Suppressor macrophage treated with lipopolysaccharide for 4 hours (primary cell): ENCODE measurements at places on chromosomes 7 and 10.

GRCh38 chr10:30384701-30385201 lies 35.7 kb upstream of the MTPAP start:
- no peak for DNase-seq

- DNase-seq = no peak
Measured at GRCh38 chr7:118777308-118777707, 552.8 kb downstream of the ANKRD7 start.

DNA sequence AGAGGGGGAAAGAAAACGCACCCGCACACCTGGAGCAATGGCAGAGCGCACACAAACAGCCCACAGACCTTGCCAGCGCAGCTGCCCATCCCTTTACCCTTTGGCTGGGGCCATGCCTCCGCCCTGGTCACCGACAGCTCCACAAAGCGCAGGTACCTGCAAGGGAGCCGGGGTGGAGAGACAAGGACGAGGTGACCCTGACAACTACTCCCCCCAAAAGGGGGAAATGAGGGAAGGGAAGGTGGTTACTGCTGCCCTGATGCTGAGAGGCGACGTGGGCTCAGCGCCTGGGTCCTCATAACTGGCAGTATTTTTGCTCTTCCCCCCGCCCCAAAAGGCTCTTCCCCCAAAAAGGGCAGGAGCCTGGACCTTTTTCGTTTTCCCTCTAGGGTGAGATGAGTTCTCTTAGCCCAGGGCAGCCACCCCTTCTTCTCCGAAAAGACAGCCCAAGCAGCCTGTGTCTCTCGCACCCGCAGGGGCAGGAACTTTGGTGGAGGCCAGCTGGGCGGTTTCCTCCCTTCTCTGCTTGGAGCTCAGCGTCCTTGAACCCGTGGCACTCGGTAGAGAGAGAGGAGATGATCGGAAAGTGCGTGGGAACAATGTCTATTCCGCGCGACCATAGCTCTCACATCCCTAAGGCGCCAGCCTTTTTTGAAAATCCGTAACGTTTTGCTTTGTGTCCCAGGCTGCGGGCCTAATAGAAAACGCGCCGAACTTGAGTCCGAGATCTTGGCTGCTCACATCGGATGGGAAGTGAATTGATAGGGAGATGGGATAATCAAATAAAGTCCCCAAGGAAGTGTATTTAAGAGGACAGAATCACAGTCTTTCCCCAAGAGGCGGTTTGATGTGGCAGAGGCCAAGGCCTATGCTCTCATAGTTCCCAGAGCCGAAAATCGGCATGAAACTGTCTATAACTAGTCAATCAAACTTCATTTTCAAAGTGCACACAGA lies 1.0 kb downstream of the NKX2-3 start:
- no peak for DNase-seq

DNA sequence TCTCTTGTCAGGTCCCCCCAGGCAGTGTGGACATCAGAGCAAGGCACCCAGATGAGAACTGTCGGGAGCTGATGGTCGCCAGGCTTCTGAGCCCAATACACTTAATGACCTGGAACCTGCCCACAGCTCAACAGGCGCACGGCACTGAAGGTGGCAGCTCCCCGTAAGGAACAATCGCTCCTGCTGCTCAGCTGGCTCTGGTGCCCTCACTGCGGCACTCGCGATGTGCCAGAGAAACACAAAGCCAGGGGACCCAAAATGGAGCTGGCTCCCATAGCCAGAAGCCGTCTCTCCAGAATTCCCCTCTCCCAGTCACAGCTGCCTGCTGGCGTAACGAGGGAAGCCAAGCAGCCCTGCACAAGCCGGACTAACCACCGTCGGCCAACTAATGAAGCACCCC lies 6.3 kb downstream of the CALN1 start:
- DNase-seq = no peak

- DNase-seq = no peak
Measured at GRCh38 chr7:66964411-66964810, 31.0 kb downstream of the SBDS start.

GRCh38 chr10:33419311-33419710 lies 84.8 kb upstream of the NRP1 start:
- peak; percentile 22 for DNase-seq

DNA sequence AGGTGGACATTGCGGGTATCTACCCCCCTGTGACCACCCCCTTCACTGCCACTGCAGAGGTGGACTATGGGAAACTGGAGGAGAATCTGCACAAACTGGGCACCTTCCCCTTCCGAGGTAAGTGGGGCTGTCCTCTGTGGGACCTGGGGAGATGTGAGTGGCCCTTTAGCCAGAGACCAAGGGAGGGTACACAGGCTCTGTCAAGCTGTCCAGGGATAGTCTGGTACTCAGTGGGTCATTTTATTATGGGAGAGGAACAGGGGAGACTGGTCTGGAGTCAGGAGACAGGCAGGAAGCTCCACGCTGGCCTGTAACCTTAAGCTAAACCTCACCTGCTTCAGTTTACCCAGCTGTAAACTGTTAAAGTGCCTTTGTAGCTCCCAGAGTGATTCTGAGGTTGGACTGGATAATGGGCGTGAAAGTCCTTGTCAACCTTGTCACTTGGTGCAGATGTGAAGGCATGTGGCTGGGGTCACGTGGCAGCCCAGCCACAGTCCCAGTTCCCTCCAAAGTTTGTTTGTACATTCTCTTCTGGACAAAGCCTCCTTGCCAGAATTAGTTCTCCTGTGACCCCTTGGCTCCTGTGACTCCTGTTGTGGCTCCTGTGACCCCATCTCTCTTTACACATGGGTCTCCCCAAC lies 729 bp downstream of the HOGA1 start:
- no peak for DNase-seq

- DNase-seq = no peak
Measured at GRCh38 chr10:107442035-107442505, 277.6 kb upstream of the SORCS1 start.

- DNase-seq = no peak
Measured at GRCh38 chr10:57249615-57250281, 888.7 kb upstream of the ZWINT start.

DNA sequence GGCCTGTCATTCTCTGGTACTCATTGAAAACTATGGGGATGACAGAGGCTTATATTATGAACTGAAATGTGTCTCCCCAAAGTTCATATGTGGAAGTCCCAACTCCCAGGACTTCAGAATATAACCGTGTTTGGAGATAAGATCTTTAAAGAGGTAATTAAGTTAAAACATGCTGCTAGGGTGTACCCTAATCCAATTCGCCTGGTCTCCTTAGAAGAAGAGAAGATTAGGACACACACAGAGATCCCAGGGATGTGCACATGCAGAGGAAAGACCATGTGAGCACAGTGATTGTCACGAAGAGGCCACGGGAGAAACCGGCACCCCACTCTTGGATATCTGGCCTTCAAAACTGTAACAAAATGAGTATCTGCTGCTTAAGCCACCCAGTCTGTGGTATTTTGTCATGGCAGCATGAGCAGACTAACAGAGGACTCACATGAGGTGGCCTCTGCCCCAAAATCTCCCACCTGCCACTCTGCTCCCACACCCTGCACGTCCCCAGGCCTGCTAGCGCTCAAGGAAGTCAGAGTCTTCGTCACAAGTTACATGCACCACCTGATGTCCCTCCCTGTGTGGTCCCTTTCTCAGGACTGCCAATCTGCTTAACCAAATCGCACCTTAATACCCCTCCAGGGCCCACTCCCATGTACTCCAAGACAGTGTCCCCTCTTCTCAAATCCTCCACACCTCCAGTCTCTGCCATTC lies 26.8 kb downstream of the PLAC9 start:
- no peak for DNase-seq

GRCh38 chr10:101272229-101272868 lies 43.1 kb upstream of the LBX1 start:
- peak; percentile 67 for DNase-seq

- no peak for DNase-seq
Measured at GRCh38 chr7:360454-361100, 70.6 kb downstream of the FOXL3 start.

- DNase-seq = no peak
Measured at GRCh38 chr7:15985587-15986384, 299.3 kb upstream of the MEOX2 start.

- DNase-seq = no peak
Measured at GRCh38 chr10:99529591-99530107, 3.1 kb upstream of the NKX2-3 start.

GRCh38 chr7:3067606-3068380 lies 24.1 kb upstream of the CARD11 start:
- no peak for DNase-seq

- peak; percentile 51 for DNase-seq
Measured at GRCh38 chr10:80412486-80412885, 4.1 kb downstream of the PRXL2A start.

GRCh38 chr7:84536271-84536870 lies 341.8 kb upstream of the SEMA3A start:
- no peak for DNase-seq

GRCh38 chr7:111005445-111005844 lies 85.5 kb upstream of the LRRN3 start:
- DNase-seq = no peak

DNA sequence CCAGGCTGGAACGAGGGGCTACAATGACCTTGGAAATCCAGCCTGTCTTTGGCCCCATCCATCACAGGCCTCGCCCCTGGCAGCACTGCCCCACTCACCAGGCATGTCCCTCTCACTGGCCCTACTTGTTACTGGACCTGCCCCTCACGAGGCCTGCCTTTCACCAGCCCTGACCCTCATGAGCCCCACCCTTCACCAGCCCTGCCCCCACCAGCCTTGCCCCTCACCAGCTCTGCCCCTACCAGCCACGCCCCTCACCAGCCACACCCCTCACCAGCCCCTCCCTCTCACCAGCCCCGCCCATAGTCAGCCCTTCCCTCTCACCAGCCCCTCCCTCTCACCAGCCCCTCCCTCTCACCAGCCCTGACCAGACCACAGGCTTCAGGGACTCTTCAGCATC lies 57.8 kb downstream of the COL26A1 start:
- DNase-seq = no peak

GRCh38 chr10:11831520-11831951 lies 8.4 kb downstream of the PROSER2 start:
- no peak for DNase-seq

DNA sequence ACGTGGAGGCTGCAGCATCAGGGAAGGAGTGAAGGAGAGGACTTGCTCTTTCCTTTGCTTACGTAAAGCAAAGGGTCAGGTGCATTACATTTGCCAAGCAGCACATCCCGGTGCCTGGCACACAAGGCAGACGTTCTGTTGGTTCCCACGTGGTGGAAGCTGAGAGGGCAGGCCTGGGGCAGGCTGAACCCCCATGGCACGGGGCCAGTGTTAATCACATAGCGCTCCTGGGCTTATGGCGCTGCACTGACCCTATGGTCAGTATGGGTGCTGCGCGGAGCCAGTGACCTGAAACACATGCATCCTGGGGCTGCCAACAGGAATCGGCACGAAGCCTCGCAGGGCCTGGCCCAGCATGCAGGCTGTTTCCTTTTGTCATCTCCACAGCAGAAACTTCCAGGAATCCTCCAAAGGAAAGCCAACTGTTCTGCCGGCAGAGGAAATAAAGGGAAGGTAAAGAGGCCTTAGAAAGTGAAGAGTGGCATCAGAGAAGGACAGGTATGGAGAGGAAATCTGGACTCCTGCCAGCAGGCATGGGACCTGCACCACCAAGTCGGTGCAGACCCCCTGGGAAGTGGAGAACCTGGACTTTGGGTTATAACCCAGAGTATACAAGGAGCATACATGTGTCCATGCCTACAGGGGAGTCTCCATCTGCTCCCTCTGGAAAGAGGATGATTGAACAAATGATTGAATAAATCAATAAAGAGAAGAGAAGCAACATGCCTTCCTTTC lies 560.2 kb downstream of the TCERG1L start:
- DNase-seq = no peak

GRCh38 chr7:2668401-2668800 lies 19.6 kb upstream of the AMZ1 start:
- DNase-seq = no peak

- DNase-seq = no peak
Measured at GRCh38 chr7:85510287-85510686, 323.4 kb upstream of the SEMA3D start.

- no peak for DNase-seq
Measured at GRCh38 chr10:71611709-71612422, 107.7 kb downstream of the C10orf105 start.

- no peak for DNase-seq
Measured at GRCh38 chr7:109178342-109178741, 608.7 kb downstream of the DNAJB9 start.

DNA sequence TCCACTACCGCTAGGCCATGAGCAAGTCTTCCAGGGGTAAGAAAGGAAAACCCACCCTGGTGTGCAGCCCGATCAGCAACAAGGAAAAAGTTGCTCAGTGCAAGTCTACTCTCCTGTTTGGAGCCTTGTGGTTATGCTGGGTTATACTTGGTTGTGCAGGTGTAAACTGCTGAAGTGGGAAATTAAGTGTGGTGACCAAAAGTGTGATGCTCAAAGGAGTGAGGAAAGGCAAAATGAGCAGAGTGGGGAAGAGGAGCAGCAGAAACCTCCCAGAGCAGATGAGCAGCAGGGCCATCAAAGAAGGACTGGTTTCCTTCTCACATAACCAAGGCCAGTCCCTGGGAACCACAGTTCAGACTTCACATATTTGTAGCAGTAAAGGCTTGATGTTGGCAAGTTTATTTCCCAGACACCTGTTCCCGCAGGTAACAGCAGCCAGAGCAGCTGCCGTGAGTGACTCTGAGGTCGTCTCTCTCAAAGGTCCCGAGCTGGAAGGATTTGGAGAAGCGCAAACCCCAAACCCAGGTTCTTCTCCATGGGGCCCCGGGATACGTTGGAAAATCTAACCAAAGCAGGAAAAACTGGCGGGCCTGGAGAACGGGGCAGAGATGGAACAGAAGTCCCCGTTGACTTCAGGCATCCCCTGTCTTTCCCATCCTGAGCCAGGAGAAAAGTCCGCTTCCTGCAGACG lies 607 bp upstream of the SMO start:
- DNase-seq = no peak

- peak; percentile 58 for DNase-seq
Measured at GRCh38 chr7:139861803-139862202, 32.7 kb downstream of the TBXAS1 start.

GRCh38 chr10:10796774-10797415 lies 220.8 kb upstream of the CELF2 start:
- no peak for DNase-seq

DNA sequence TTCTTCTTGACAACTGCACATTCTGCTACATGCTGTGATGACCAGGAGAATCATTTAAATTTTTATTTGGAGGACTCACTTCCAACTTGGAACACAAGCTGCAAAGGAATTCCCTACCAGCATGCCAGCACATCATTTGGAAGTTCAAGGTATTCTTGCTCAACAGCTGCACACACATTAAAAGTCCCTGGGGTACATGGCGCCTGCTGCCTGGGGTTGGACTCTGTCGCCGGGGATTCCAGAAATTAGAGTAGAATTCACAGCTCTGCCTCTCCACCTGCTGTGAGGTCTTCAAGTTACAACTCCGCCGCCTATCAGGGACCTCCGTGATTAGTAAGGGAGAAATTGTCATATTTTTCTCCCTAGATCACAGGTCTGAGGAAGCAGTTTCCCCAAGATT lies 1.1 kb downstream of the ZNF32 start:
- no peak for DNase-seq

- DNase-seq = no peak
Measured at GRCh38 chr7:113873554-113874151, 45.2 kb downstream of the PPP1R3A start.
